ENCODE measurements at places on chromosomes 6 and 20. TPM values are rescaled to one million over a fixed set of nuclear protein-coding genes. Genes with fewer than 3 reads are reported as not detected.

TNXB gene
- 120 TPM for total RNA-seq

C6orf118 gene
- 6.5 TPM for total RNA-seq

THBD gene
- 77.6 TPM for total RNA-seq

PRKN gene
- total RNA-seq: 6.1 TPM
